Activated T-cell treated with anti-CD3 and anti-CD28 coated beads, Interleukin-2, amount 50 U/mL, for 72 hours (primary cell): ENCODE measurements at places on chromosomes 7 and 10.

- no peak for DNase-seq
Measured at GRCh38 chr7:74586258-74587175, 71.0 kb upstream of the GTF2I start.

- no peak for DNase-seq
Measured at GRCh38 chr10:43444323-43444722, 7.4 kb downstream of the ZNF487 start.

DNA sequence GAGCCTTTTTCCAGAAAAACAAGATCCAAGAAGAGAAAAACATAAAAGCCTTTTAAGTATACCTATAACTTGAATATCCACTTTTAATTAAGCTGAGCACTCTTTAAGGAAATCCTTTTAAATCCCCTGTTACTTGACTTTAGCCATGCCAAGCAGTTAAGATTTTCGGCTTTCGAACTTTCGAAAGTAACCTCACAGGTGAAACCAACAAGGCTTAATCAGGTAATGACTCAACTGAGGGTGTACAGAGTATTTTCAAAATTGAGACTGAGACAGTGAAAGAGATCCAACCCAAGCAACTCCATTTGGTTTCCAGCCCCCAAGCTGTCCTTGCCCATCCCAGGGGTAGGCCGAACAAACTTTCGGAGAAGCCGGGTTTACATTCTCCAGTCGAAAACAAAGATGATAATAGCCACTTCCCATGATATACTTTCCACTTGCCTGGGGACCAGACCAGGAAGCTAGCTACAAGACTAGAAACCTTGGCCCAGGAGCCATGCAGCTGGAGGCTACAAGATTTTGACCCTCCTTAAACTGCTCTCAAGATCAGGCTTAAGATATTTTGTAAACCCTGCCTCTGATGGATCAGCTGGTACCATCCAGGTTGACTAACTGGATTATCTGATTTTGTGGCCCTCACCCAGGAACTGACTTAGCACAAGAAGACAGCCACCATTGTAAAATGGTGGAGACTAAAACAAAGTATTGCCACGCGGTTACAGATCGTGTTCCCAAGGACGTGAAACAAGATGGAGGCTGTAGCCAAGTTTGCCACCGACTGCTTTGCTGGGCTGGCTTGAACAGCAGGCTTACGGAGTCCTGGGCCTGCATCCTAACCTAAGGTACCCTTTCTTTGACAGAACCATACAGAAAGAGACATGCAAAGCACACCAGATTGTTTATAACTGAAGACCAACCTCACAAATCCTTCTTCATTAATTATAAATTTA lies 32.3 kb downstream of the C1GALT1 start:
- DNase-seq: no peak

- no peak for DNase-seq
Measured at GRCh38 chr10:76411729-76412435, 980.5 kb downstream of the LRMDA start.

- no peak for DNase-seq
Measured at GRCh38 chr10:32882076-32882475, 76.0 kb downstream of the ITGB1 start.

DNA sequence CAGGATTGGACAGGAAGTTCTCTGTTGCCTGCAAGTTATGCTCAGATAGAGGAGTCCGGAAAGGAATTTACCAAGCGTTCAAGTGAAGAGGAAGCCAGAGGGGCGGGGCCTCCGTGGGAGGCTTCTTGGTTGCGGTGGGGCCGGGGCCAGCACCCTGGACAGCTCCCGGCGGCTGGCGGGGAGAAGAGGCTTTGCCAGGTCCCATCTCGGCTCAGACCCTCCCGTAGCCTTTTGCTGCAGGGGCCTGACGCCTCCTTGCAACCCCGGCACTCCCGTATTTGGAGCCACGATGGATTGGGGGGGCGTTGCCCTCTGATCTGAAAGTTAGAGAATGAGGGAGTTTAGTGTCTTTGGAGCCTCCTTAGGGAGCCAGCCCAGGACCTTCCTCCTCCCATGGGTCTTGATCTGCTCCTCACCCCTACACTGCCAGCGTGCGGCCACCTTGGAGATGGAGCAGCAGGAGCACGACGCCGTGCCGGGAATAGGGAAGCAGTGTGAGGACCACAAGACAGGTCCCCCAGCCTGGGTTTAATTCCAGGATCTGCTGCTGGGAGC lies 3.1 kb upstream of the SLC18A3 start:
- DNase-seq: peak; percentile 75

DNA sequence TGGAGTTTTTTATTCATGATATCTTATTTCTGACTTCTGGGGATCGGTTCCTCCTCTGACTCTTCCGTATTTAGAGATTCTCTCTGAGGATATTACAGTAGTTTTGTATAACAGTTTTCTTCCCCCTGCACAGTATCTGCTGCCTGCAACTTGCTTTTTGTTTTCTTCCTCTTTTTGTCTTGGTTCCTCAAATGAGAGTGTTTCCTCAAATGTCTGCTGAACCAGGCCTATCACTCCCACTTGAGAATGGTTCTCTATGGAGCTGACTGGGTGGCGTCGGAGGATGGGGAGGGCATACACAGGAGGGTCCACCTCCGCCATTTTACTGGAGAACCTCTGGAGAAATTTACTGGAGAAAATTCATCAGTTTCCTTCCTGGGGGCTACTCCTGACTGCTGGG lies 27.7 kb downstream of the ARHGAP22 start:
- no peak for DNase-seq

- no peak for DNase-seq
Measured at GRCh38 chr7:111268941-111269340, 178.0 kb downstream of the LRRN3 start.

DNA sequence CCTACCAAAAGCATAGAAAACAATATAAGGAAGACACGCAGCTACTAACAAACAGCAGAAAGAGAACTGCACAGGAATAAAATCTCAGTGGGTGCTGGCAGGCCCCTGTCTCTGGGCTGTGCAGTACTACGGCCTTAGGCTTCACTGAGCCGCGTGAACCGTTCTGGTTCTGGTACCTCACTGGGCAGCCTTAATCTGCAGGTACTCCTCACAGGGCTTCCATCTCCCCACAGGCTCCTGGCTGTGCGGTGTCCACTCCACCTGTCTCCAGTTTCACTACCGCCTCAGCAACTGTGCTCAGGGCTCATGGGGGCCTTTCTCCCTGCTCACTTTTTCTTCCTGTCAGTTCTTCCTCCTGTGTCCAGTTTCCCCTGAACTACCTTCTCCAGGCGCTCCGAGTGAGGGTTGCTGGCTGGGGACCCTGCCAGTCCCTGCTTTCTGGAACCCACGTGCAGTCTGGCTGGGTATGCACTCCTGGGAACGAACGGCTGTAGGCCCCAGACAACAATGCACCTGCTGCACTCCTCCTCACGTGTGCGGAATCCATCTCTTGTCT lies 75.7 kb downstream of the VIPR2 start:
- DNase-seq: no peak

DNA sequence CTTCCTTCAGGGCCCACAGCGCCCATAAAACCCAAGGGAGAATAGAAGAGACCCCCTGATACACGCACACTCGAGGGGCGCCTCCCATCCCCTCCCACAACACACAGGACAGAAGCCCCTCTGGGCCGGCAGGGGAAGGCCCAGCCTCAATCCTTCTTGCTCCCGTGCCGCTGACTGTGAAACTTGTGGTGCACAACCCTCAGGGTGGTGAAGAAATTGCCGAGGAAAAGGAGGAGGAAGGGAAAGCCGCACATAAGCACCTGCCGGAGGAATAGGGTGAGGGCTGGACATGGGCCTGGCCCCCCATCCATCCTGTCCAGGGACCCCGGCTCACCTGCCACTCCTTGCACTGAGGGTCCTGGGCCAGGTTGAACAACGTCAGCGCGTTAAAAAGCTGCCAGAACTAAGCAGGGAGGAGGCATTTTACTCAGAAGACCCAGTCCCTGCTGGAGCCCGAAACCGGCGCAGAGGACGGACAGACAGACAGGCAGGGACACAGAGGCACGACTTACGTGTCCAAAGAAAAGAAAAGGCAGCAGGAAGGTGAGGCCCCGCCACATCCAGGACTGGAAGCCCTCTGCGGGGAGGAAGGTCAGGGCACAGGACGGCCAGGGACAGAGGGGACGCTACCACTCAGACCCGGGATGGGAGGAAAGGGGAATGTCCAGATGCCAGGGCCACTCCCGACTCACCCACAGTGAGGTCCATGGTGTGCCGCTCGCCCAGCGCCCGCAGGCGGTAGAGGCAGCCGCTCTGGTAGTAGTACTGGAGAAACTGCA lies 7.2 kb downstream of the TMEM120A start:
- no peak for DNase-seq
